ENCODE measurements at places on chromosomes 16 and 17. TPM values are rescaled to one million over a fixed set of nuclear protein-coding genes. Genes with fewer than 3 reads are reported as not detected.

Gene PRR35
- total RNA-seq = not detected

Gene PIGQ
- total RNA-seq = 42.3 TPM

Gene LPO
- total RNA-seq = not detected

Gene TAC4
- not detected for total RNA-seq

Gene PNPO
- 6.9 TPM for total RNA-seq

Gene KIF19
- 0.63 TPM for total RNA-seq

Gene SCNN1G
- total RNA-seq = 0.63 TPM

Gene KRT222
- 3.4 TPM for total RNA-seq

Gene SPATA32
- total RNA-seq = not detected

Gene MRPL27
- total RNA-seq = 41.6 TPM

Gene METTL23
- 21.3 TPM for total RNA-seq

Gene RRAD
- 0.63 TPM for total RNA-seq
